Urinary bladder (tissue), 4 donors: ENCODE measurements at places on chromosomes 6 and 20. TPM values are rescaled to one million over a fixed set of nuclear protein-coding genes. Genes with fewer than 3 reads are reported as not detected.

- DNase-seq, result no peak
Observed at GRCh38 chr6:25731721-25732120, 22.8 kb upstream of the SLC17A4 start.

- DNase-seq, result no peak
Observed at GRCh38 chr6:105545947-105546731, 143.3 kb upstream of the PREP start.

- DNase-seq, result no peak
Observed at GRCh38 chr6:39932386-39932910, 1.8 kb downstream of the MOCS1 start.

- DNase-seq, result no peak
Observed at GRCh38 chr6:145506565-145506964, 228.8 kb downstream of the EPM2A start.

DNA sequence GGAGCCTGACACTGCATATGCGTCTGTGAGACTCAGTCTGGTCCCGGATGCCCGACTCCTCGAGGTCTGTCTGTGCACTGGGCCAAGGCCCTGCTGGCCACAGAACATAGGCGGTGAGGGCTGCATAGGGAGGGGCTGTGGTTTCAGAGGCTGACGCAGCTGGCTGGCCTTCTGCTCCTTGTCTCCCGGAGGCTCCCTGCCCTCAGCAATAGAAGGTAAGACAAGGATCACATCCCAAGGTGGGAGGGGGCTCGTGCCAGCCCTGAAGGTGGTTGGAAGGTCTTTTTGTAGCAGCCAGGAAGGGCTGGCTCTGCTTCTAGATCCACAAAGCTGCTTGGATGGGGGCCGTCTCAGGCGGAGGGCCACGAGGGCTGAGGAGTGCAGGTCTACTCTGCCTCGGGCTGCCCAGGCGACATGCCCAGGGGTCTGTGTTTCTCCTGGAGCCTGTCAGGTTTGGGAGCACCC is 239.8 kb upstream of the SULF2 start:
- DNase-seq, result no peak

GRCh38 chr20:11982955-11983470 is 65.3 kb downstream of the BTBD3 start:
- DNase-seq, result no peak

GRCh38 chr6:61935242-61935846 is 350.7 kb downstream of the KHDRBS2 start:
- no peak for DNase-seq

The MCM8 gene
- 10.7 TPM for total RNA-seq

The NMBR gene
- total RNA-seq, result 0.32 TPM

The MYO6 gene
- 33.2 TPM for total RNA-seq
